NCI-H1436 treated with DMSO at 0.1 percent for 48 hours (cell line): ENCODE measurements at places on chromosomes 5 and 9.

DNA sequence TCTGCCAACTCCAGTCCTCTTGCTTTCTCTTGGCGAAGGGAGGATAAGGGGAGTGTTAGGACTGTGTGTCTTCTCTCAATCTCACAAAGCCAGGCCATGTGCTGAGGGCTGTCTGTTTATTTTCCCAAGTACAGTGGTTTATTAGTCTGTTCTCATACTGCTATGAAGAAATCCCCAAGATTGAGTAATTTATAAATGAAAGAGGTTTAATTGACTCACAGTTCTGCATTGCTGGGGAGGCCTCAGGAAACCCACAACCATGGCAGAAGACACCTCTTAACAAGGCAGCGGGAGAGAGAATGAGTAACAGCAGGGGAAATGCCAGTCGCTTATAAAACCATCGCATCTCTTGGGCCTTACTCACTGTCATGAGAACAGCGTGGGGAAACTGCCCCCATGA is 36.2 kb upstream of the CKS2 start:
- no peak for DNase-seq

- no peak for DNase-seq
Measured at GRCh38 chr5:39253196-39253595, 33.8 kb upstream of the FYB1 start.

DNA sequence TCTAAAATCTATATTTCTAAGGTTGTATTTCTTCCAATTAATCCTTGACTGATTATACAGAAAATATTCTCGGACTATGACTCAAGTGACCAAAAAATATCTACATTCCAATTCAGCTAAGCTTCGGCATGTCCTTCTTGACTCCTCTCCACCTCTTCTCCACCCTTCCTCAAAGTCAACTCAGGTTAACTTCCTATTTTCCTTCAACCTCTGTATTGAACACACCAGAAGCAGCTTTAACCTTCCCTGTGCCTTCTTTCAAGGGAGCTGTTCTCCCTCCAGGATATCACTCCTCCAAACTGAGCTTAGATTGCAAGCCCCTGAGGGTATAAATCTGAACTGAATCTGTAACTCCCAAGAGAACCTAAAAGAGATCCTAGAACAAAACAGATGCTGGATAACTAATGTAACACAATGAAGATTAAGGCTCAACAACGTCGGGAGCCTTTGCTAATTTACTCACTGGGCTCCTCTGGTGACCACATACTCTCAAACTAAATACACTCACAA is 1.1 kb downstream of the SLCO4C1 start:
- DNase-seq = no peak

- no peak for DNase-seq
Measured at GRCh38 chr9:87542141-87542540, 44.5 kb downstream of the DAPK1 start.

DNA sequence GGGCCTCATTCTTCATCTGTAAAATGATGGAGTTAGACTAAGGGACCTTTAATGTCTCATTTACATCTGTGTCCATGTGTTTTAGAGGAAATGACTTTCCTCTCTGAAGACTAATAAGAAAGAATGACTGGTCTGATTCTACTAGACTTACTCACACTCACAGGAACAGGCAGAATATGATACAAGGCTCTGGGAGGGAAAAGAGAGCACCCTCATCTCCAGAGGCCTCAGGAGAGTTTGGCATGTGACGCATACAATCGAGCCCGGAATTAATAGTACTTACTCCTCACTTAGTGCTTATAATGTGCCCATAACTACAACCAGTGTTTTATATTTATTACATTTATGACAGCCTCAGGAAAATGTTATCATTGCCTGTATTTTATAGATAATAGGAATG is 608.7 kb downstream of the KCTD16 start:
- DNase-seq = no peak

DNA sequence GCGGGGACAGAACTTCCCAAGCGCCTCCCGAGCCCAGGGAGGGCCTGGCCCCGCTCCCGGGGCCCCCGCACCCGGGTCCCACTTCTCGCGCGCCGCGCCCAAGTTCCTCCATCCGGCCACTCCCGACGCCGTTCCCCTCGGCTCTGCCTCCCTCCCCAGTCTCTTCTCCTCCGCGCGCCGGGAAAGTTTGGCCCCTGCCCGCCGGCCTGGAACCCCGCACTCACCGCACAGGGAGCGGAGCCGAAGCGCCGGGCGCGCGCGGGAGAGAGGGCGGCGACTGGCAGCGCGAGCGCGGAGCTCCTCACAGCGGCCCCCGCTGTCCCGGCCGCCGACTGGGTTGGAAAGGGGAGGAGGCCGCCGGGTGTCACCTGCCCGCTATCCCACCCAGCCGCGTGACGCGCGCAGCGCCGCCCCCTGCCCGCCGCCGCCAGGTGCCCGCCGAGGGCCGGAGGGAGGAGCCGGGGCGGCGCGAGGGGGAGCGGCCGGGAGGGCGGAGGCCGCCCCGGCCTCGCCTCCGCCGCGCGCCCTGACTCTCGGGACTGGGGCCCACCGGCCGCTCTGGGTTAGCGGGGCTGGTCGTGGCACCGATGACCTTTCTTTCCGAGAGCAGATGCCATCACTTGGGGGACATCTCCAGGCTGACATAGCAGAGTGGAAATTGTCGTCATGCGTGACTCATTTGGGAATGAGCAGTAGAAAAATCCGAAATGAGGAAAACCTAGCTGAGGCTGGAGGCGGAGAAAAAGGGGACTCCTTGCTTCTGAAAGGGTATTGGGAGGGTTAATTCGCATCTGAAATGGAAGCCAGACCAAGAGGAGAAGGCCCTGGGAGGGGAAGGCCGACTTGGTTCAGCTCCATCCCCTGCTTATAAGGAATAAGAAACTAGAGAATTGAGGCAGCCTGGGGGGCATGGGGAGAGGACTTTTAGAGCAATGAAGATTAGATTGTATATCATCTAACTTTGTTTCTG is at the start of gene ELOVL7:
ELOVL7 (minus strand) TSS at position 334 of the 970 bp plus-strand sequence. CDS start 56,872 bp downstream, outside the sequence.
- peak; percentile 62 for DNase-seq
